ENCODE measurements at places on chromosomes 5 and 9.

DNA sequence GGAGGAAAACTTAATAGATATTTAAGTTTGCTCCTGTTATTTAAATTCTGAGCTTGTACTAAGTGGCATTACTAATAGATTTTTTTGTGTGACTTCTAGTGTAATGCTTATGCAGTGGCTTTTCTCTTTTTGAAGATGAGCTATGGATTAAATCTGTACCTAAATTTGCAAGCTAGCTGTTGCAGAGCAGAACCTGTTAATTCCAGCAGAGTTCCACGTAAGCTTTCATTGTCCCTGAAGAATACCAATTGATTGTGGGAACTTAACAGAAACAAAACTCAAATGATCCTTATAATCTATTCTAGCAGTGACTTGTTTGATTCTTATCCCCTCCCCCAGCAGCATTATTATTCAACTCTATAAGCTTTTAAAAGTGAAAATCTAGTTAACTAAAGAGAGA, 51.7 kb downstream of the MAN2A1 start:
- no peak for DNase-seq

- no peak for DNase-seq
Measured at GRCh38 chr5:125393221-125393815, 646.9 kb upstream of the ZNF608 start.

- no peak for DNase-seq
Measured at GRCh38 chr5:37275511-37275910, 26.3 kb upstream of the CPLANE1 start.

DNA sequence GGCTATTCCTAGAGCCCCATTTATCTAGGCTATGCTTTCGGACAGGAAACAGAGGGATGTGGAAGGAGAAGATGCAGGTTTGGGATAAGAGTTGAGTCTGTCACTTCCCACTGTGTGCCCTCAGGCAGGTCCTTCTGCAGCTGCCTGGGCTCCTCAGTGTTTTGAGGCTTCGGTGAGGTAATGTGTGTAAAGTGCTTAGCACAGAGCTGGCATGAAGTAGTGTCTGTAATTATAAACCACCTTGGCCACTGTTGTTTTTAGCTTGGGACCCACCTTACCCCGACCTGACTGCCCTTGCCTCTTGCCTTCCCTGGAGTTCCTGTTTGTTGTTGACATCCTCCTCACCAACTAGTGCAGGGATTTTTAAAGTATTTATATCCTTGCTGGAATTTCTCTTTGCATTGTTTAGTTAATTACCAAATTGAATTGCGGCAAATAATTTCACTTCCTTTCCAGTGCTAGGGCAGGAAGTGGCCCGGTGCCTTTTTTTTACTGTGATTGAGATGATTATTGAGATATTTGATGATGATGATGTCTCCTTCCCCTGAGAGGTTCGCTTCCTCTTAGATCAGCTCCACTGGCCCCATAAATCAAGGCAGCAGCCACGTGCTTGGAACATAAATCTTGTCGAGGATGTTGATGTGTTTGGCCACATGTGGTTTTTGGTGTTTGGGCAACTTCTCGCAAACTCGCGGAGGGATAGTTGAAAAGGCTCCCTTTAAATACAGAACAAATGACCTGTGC, 38.3 kb upstream of the DAB2IP start:
- DNase-seq = no peak

GRCh38 chr5:132506094-132506692, 15.6 kb upstream of the IRF1 start:
- DNase-seq = peak; percentile 84

GRCh38 chr9:125681086-125681622, 25.9 kb downstream of the MAPKAP1 start:
- DNase-seq = no peak

DNA sequence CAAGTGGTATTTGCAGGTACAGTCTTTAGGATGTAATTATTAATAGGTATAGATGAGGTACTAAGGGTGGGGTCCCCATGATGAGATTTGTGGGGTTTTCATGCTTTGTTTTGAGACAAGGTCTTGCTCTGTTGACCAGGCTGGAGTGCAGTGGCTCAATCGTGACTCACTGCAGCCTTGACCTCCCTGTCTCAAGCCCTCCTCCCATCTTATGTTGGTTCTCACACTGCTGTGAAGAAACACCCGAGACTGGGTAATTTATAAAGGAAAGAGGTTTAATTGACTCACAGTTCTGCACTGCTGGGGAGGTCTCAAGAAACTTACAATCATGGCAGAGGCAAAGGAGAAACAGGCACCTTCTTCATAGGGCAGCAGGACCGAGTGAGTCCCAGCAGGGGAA, 217.5 kb downstream of the CDK5RAP2 start:
- no peak for DNase-seq

GRCh38 chr5:110054240-110054639, 364.5 kb downstream of the MAN2A1 start:
- DNase-seq = peak; percentile 35

DNA sequence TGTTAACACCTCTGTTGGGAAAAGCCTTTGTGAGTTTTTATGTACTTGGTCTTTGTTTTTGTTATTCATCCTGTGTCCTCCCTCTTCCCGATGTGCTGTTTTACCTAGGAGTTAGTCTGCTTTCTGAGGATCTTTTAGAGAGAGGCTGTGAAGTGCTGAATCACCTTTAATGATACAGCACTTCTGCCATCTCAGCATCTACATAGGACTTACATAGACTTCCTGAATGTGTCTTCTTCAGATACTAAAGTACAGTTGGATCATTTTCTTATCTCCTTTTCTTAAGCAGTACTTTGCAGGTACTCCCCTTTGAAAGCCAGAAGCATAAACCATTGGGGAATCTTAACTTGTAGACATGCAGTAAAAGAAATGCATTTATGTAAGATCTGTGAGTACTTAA, 31.5 kb downstream of the OTULIN start:
- DNase-seq = no peak

- DNase-seq = no peak
Measured at GRCh38 chr9:72012646-72013045, 47.8 kb downstream of the C9orf57 start.

DNA sequence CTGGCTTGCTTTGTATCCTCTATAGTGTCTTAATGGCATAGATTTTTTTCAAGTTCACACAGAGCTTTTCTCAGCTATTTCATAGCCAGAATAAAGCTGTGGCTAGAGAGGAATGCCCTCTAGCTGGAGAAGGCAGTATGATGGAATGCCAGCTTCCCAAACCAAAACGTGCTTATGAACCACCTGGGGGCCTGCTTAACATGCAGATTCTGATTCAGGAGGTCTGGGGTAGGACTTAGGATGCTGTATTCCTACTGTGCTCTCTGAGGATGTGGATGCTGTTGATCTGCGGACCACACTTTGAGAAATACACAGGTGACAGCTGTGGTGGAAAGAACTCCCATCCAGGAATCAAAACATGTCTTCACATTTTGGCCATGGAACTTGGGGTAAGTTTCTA, 49.9 kb upstream of the DPYSL3 start:
- no peak for DNase-seq

GRCh38 chr5:103014983-103015382, 105.0 kb downstream of the GIN1 start:
- DNase-seq = peak; percentile 48

GRCh38 chr9:116978155-116978554, 291.1 kb downstream of the TRIM32 start:
- no peak for DNase-seq

DNA sequence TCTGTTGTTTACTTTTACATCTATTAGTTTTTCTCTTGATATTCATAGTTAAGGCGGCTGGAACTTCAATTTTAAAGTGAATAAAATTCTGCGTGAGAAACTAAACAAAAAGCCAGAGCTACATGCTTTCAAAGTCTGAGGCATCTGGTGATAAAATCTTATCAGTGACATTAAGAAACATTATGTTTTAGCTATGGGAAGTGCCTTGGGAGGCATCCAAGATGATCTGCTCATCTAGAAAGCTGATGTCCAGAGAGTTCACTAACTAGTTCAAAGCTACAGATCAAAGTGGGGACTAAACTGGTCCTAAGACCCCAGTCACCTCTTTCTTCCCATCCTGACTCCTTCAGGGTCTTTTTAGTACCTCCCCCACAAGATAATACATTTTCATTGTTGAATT, 37.2 kb downstream of the MRPS27 start:
- no peak for DNase-seq

DNA sequence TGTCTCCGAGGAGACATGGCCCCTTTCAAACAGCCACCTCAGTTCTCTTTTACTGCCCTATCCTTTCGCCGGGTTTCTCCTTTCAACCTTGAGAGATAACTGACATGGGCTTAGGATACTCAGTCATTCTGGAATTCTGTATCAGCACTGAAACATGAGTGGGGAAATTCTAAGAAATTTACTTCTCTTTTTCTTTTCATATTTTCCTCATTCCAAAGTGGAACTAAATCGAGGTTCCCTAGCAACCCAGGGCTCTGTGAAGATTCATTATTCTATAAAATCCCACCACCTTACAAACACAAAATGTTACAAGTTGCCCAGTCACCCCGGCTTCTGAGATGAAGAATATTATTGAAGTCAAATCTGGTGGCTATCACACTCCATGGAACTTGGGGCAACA, 319.2 kb downstream of the ENC1 start:
- DNase-seq = no peak

- no peak for DNase-seq
Measured at GRCh38 chr5:86865256-86865785, 247.6 kb downstream of the COX7C start.

DNA sequence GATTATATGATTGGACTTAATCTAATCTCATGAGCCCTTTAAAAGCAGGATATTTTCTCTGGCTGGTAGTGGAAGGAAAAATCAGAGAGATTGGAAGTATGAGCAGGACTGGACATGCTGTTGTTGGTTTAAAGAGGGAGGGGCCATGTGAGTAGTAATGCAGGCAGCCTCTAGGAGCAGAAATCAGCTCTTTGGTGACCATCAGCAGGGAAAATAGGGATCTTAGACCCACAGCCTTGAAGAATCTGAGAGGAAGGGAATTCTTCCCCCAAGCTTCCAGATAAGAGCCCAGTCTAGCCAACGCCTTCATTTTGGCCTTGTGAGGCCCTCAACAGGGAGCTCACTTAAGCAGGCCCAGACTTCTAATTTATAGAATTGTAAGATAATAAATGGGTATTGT, 9.5 kb downstream of the SH3GL2 start:
- no peak for DNase-seq

GRCh38 chr5:179225387-179225786, 119.9 kb downstream of the ADAMTS2 start:
- no peak for DNase-seq

- no peak for DNase-seq
Measured at GRCh38 chr5:15483351-15484097, 16.5 kb upstream of the FBXL7 start.

- no peak for DNase-seq
Measured at GRCh38 chr5:153813901-153814300, 224.8 kb downstream of the FAM114A2 start.

DNA sequence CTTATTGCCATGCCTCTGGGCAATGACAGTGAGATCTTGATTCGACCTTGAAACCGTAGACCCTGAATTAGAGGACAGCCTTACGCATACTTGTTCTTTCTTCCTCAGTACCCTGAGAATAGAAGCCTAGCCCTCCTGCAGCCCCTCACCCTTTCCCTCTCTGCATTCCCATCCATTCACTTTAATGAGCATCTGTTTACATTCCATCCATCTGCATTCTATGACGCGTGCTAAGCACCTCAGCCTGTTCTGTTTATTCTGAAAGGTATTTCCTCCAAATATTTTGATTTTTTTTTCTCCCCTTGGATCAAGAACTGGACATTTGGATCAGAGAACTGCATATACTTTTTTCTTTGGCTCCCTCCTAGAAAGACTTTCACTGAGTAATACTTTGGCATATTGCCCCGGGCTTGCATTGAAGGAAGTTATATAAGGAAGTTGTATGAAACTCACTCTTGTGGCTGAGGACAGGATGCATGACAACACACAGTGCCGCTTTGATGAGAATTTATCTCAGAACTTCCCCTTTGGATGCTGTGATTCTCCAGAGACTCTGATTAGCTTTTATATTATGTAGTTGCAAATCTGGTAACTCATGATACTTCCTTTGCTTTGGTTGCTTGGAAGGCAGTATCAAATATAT, 15.7 kb downstream of the TMEM8B start:
- peak; percentile 75 for DNase-seq

DNA sequence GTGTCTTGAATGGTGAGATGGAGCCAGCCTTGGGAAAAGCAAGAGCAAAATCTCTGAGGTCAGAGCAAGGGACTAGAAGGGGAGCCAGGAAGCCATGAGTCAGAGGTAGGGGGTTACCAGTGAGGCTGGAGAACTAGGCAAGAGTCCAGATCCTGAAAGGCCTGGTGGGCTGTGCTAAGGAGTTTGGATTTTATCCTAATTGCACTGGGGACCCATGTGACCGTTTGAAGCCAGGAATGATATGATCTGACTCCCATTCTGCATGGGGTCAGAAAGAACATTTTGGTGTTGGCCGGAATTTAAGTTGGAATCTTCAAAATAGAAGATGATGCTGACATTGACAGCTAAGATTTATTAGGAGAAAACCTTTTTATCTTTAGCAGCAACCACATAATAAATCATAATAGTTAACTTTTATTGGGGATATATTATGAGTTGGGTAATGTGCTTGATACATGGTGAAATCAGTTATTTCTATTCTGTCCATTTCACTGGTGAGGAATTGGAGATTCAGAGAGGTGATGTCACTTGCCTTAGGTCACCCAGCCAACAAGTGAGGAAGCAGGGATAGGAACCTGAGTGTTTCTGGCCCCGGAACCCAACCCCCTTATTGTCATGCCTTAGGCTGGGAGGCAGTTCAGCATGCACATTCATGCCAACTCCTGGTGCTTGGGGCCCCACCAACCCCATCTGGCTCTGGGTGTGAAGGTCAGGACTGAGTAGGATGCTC, 61.5 kb upstream of the RARS1 start:
- DNase-seq = no peak

GRCh38 chr9:125856331-125856730, 109.2 kb downstream of the PBX3 start:
- DNase-seq = no peak

DNA sequence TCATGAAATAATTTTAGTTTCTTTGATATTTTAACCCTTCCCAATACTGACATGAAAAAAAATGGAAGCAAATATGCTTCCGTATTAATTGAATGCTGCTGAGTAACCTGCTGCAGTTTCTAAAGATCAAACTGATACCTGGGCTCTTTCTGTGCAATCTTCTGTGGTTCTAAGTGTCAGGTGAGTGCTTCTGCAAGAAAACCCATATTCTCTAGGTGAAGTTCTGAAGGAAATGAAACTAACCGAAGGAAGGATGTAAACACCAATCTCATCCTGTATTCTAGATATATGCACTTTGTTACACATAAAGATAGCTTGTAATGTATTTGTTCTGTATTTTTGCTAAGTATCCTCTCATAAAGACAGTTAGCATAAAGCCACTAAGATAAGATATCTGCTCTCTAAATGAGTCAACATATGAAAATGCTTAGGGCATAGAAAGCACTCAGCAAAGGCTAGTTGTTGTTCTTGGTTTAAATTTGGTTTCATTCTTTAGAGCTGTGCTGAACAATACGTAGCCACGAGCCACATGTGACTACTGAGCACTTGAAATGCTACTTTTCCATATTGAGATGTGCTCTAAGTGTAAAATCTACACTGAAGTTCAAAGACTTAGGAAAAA, 52.0 kb downstream of the ITGA2 start:
- DNase-seq = no peak

GRCh38 chr5:68352166-68352565, 136.6 kb downstream of the PIK3R1 start:
- DNase-seq = no peak

- no peak for DNase-seq
Measured at GRCh38 chr5:128427921-128428320, 110.1 kb downstream of the FBN2 start.
